ENCODE measurements at places on chromosomes 11 and 22. TPM values are rescaled to one million over a fixed set of nuclear protein-coding genes. Genes with fewer than 3 reads are reported as not detected.

PGA5 gene
- not detected for total RNA-seq

CLDN5 gene
- total RNA-seq: not detected

TRIM64C gene
- not detected for total RNA-seq

TMEM138 gene
- total RNA-seq: 47.9 TPM

OR52N4 gene
- 1.8 TPM for total RNA-seq

OR8D1 gene
- not detected for total RNA-seq

MMP1 gene
- not detected for total RNA-seq

CCDC87 gene
- total RNA-seq: 0.15 TPM

GRCh38 chr11:119691020-119691666 lies 37.9 kb downstream of the NECTIN1 start:
- ATAC-seq: peak; percentile 70

- no peak for ATAC-seq
These were observed 201.4 kb downstream of the GRIA4 start for GRCh38 chr11:105811242-105811641.

DNA sequence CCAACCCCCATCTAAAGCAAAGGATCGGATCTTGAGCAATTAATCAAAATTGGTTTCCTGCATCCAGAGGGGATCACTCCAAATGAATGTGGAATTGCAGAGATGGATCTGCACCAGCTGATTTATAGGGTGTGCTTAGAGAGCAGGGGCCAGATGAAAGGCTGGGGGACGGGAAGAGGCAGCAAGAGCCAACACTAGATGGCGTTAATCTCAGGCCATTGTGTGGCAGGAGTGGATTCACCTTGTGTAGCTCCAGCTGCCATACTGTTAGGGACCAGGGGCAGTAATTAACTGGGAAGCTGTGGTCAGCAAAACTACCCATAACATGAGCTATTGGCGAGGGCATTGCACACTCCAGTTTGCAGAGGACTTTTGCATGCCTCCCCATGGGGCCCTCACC lies 35.6 kb downstream of the SERPINH1 start:
- no peak for ATAC-seq

DNA sequence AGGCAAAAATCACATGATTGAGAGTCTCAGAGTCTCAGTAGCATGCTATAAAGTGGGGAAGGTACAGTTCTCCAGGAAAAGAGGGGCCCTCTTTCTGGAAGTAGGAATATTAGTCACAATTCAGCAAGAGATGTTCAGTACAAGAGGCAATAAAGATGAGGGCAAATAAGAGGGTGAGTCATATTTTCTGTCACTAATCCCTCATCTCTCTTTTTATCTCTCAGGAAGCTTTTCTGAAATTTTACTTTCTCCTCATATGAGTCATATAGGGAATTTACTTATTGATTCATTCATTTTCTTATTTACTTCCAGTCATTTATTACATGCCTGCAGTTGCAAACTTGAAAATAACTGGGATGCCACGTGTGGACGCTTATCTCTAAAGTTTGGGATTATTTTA lies 3.4 kb upstream of the NXPE1 start:
- ATAC-seq: peak; percentile 32

DNA sequence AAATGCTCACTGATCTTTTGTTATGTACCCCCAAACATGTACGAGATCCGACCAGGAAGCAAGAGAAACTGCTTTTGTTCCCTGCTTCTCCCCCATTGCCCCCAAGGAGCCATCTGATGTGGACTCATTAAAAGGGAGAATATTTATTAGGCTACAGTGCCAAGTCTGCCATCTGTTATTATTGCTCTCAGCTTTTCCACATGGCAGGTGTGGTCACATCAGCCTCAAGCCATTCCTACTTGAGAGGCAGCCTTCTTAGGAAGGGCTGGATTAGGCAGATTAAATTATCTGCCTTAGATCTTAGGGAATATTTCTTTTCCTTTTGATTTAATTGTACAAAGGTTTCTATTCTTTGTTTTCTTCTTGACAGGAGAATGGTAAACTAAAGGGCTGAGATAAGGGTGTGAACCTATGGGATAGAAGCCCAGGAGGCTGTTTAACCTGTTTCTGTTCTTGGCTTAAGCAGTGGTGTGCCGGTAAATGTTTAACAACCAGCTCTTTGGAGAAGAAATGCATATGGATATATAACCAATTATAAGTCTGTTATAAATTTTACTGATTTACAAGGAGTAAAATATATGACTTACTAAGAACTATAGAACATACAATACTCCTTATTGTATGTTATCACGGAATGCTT lies 88.8 kb downstream of the PDHX start:
- ATAC-seq: no peak

DNA sequence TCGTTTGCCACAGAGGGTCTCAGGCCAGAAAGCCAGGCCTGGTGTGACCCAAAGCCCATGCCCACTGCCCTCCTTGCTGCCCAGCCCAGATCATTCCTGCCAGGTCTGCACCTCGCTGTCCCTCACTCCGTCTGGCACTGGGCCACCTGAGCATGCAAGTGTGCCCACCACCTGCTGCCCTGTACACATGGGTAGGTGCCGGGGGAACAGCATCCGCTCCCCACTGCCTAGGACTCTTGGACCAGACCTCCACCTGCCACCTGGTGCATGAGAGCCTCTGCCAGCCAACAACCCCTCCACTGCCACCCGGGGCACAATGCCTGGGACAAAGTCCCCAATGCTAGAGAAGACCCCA lies 12.5 kb downstream of the MGAT3 start:
- ATAC-seq: no peak

DNA sequence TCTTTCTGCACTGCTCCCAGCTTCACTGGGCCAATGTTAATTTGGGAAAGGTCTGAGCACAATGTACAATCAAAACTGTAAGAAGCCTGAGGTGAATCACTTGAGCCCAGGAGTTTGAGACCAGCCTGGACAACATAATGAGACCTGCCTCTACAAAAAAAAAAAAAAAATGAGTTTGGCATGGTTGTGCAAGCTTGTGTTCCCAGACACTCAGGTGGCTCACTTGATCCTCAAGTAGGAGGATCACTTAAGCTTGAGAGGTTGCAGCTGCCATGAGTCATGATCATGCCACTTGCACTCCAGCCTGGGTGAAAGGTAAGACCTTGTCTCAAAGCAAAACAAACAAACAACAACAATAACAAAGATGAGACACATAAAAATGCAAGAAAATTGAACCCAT lies 38.6 kb upstream of the SC5D start:
- ATAC-seq: no peak

GRCh38 chr22:19525116-19525660 lies 978 bp upstream of the CLDN5 start:
- ATAC-seq: no peak

DNA sequence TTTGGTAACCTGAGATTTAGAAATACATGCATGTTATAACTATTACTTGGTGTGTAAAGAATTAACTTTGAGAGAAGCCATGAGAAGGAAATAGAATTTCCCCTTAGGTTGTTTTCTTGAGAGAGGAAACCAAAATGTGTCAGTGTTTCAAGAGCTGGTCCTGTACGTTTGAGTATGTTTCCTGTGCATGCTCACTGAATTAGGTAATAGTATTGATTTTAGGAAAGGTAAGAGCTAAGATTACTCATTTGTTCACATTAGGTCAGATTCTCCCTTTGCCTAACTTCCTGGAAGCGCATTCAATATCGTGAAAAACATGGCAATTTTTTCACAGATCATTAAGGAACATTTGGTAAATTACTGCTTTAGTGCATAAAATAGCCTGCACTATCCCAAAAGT lies 49.3 kb upstream of the RDX start:
- ATAC-seq: peak; percentile 60

- ATAC-seq: no peak
These were observed 145.7 kb upstream of the NECTIN1 start for GRCh38 chr11:119874660-119875238.

DNA sequence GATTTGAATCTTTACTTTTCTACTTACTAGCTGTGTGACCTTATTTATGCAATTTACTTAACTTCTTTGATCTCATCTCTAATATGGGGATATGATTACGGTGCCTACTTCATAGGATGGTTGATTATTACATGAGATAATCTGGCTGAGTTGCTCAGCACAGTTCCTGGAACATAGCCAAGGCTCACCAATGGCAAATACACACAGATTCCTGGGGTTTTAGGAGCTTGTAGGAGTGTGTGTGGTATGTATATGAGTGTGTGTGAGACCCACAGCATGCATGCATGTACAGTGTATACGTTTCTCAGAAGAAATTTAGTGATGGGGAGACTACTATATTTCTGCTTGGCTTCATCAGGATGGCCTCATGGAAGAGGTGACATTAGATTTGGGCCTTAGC lies 256.9 kb downstream of the KIRREL3 start:
- no peak for ATAC-seq

- ATAC-seq: no peak
These were observed 16.3 kb upstream of the TMEM41B start for GRCh38 chr11:9330387-9331384.

DNA sequence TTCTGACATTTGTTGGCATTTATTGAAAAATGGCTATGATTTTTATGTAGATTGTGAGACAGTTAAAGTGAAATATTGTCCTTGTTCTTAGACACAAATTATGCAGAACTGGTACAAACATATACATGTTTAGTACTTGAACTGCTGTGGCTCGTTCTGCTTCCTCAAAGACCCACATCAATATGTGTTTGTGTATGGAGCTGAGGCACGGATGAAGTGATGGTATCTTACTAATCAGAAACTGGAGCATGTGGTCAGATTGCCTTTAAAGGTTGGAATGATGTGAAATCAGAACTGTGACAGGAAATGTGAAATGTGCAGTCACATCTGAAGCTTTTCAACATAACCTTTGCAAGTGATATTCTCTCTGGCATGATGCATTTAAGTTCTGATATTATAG lies 130.4 kb downstream of the NAV2 start:
- ATAC-seq: peak; percentile 73

GRCh38 chr11:69708736-69709401 lies 5.0 kb upstream of the FGF19 start:
- no peak for ATAC-seq

DNA sequence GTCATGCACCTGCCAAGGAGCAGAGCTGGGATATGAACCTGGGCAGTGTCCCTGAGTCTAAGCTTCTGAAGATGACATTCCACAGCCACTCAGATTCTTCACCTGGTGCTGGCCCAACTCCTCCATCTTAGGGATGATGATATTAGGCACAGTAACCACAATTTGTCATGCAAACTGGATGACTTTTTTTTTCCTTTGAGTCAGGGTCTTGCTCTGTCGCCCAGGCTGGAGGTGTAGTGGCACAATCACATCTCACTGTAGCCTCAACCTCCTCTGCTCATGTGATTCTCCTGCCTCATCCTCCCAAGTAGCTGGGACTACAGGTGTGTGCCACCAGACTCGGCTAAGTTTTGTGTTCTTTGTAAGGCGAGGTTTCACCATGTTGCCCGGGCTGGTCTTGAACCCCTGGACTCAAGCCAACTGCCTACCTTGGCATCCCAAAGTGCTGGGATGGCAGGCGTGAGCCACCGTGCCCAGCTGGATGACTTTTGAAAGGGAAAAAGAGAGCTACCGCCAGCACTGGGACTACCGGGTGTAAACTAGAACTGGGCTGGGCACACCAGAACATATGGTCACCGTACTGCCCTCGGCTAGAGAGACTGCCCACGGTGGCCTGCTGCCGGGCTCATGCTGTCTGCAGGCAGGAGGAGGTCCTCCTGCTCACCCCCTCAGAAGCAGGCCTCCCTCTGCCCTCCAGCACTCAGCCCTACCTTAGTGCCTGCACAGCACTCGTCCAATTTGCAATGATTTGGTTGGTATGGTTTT lies 77.7 kb downstream of the NAT10 start:
- peak; percentile 49 for ATAC-seq

DNA sequence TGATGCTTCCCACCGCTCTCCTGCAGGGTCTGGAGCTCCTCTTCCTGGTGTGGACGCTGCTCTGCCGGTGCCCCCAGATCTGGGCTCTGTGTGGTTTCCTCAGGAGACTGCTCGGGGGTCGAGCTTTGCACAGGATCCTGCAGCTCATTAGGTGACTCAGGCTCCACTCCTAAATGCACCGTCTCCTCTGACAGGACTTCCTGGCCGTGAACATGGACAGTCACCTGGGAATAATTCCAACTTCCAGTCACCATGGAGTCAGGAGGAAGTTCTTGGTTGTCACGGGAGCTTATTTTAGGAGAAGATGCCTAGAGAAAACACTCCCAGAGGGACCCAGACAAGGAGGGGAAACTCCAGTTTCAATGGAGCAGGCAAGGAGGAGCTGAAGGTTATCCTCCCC lies 11.9 kb downstream of the ZNF202 start:
- no peak for ATAC-seq

DNA sequence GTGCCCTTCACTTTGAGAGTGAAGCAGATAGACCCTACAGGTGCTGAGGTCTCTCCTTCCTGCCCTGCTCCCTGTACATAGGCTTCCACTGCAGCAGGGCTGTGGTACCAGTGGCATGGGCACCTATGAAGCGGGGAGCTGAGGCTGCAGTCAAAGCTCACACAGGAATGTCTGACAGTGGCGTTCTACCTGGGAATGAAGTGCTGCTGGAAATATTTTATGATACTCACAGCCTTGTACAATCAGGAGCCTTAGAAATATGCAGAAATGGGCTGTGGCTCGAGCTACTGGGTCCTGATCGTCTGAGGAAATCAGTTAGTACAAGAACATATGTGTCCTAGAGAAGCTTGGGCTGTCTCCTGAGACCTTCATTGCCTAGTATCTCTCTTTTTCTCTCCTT lies 24.8 kb downstream of the MRPL16 start:
- ATAC-seq: no peak
